ENCODE measurements at places on chromosomes 4 and X.

DNA sequence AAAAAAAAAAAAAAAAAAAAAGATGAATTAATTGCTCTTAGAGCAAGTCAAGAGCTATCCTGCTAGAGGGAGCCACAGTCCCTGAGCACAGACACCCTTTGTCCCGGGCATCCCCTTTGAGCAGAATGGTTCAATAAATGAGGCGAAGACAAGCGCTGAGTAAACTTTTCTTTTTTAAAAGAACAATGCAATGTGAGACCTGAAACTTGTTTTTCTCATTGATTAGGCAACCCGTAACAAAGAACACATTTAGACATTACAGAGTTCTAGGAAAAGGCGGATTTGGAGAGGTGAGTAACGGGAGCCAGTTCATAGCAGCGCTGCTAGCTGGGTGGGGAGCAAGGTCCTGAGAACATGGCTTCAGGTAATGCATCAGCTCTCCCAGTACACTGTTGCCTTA, 46.1 kb downstream of the GRK4 start:
- DNase-seq = no peak

DNA sequence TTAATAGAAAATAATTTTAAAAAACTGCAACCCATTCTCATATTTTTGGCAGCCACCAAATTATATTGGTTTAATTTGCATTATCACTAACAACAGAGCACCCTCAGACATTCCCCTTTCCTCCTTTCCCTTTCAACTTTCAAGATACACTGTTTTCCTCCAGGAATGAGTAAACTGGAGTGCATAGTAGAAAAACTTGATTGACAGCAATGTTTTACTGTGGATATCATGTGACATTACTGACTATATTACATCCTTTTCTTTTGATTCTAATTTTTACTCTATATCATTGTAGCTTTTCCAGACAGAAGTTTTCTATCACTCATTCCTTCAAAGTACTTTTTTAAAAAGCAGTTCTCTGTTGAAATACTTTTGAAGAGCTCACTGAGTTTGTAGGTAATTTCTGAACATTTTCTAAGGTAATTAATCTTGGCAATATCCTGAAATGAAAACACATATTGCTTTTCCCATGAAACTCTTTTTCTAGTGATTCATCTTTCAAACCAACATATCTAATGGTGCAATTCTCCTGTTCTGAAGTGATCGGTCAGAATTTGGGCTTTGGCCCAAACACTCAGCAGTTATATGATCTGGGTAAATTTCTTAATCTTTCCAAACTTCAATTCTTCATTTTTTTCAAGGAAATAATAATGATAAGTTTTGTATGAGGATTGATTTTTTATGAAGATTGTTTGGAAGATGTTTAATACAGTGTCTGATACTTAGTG, 920.4 kb upstream of the EPHA5 start:
- no peak for DNase-seq

DNA sequence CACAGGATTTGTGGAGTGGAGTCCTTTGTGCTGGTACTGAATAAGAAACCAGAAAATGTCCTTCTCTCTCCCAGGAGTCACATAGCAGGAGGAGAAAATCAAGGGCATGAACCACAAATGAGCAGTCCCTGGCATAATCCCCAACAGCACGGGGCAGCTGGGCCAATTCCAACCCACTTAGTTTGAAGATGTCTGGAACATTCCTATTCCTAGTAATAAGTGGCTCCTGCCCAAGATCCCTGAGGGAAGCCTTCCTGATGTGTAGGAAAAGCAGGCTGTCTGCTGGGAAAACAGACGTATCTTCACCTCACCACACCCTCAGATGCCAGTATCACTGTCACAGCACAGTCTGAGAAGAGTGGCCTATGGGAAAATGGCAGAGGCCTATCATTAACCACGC, 182.8 kb upstream of the MAP3K15 start:
- DNase-seq = no peak

DNA sequence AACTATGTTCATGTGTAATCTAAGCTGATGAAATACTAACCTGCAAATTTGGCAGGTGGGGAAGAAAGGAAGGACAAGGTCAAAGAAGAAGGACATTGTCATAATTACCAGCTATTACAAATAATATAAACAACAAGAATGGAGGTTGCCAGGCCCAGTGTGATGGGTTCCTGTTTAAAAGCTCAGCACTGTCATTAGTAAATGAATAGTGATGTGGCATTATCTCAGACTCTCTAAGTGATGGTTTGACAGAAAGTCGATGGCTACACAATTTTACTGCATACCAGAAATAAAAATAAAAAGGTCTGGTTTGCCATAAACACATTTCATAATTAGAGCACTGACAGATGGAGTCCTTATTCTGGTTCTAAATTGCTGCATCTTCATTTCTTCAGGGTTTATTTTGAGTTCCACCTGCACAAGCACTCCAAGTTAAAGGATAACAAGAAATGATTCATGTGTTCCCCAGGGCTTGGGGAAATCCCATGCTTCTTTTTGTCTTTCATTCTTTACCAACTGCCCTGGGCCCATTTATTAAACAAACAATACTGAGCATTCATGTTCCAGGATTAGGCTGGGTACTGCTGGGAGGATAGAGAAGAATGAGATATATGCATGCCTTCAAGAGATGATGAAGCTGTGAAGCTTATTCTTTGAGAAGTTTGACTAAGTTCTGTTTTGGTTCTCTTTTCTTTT, 367.8 kb upstream of the RASGEF1B start:
- DNase-seq = no peak

- no peak for DNase-seq
Observed at GRCh38 chrX:130531066-130531465, 129.3 kb downstream of the RBMX2 start.
